Stimulated activated CD4-positive, alpha-beta T cell treated with anti-CD3 and anti-CD28 coated beads, Interleukin-1b, Interleukin-23, amount 100 ng/mL, for 48 hours (primary cell): ENCODE measurements at places on chromosomes 16 and 17.

DNA sequence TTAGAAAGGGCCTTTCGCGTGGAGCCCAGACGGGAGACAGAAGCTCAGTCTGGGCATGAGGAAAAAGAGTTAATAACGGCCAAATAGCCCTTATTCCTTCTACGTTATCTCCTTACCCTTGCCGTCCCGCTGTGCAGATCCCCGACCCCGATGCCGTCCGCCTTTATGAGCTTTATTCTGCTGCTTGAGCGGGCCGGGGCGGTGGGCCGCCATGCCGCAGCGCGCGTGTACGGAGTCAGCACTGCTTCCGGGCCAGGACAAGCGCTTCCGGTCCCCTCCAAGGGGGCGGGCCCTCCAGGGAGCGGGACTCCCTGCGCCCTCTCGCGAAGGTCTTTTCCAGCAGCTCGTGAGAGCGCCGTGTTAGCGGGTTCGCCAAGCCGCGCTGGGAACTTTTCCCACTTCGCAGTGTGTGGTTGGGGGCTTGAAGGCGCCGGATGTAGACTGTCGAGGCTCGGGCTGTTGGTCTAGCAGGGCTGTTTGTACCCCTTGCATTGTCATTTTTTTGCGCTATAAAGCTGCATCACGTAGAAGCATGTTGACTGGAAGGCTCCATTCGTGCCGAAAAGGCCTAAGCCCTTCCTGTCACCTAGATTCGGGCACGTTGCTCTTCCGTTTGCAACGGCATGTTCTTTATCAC lies at the start of gene TSR1:
Gene TSR1, minus strand, starts transcription at position 243 of the 637 bp plus-strand sequence. Its CDS starts 30 bp downstream, at position 213.
- peak; percentile 91 for DNase-seq

DNA sequence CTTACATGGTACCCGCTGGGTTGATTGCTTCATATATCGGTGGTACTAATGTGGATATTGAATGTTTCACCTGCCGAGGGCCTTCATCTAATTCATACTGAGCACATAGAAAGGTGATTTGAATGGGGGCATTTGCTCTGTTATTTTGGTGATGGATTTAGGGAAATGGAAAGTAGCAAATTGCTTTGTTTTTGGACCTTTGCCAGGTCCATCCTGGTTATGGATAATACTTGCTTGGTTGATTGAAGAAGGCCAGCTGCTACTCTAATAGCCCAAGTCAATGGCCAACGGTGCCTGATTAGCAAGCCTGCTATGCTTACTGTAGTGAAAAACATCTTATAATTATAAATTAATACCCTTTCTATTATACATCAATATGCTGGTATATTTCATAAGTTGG lies 253.6 kb downstream of the CDH13 start:
- no peak for DNase-seq

DNA sequence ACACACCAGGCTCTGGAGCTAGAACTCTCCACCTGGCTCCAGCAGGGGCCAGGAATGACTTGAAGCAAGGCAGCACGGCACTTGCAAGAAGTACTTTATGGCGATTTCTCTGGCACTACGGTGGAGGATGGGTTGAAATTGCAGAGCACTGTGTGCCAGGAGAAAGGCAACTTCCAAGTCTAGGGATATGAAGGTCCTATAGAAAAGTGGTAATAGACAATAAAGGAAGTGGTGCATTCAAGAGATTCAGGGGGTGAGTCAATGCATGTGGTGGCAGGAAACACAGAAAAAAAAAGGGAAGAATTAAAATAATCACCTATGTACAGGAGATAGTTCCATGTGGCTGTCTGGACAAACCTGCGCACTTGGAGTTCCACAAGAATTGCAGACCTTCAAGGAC lies 240.3 kb upstream of the DYNLRB2 start:
- no peak for DNase-seq

DNA sequence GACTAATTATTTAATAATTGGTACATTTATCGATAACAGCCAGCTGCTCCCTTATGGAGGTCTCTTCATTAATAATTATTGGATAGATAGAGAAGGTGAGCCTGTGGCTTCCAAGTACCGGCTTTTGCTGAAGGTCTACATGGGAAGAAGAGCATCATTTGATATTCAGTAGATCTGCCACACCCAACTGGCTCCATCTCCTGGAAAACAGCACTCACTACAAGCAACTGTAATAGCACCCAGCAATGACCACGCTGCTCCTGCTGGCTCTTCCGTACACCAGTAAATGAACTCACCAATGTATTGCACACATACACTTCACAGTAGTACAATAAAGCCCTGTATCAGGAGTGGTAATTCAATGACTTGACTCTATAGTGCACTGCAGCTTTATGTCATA lies 19.5 kb downstream of the MARVELD3 start:
- no peak for DNase-seq

- DNase-seq: no peak
Measured at GRCh38 chr17:75872434-75873351, 5.7 kb downstream of the TRIM47 start.

GRCh38 chr17:42050393-42051012 lies at the start of gene C17orf113:
Gene C17orf113, minus strand, starts transcription at chr17:42050601. Its CDS starts 7,225 bp downstream, at chr17:42043376.
- DNase-seq: peak; percentile 16

DNA sequence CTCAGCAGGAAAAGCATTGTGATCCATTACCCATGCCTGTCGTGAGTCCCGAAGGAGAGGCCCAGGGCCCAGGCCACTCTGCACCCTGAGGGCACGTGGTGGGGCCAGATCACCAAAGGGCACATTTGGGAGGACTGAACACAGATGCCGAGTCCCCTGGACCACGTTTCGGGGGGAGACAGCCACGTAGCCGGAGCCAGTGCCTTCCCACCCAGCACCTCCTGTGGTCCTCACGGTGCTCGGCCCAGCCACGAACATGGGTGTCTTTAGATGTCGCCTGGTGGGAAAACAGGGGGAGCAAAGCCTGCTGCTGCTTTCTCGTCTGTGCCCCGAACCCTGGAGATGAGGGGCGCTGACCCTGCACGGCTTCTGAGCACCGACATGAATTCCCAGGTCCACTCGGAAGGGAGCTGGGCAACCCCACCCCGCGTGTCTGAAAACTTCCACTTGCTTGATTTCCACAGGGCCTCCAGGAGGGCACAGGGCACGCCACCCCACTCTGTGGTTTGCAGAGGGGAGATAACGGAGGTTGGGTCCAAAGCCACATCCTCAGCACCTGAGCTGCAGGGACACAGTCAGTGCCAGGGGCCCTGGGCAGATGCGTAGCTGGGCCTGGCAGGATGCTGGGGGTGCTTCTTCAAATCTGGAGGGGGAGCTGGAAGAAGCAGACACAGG lies 14.4 kb downstream of the CBFA2T3 start:
- DNase-seq: no peak

GRCh38 chr17:27319541-27320221 lies 25.8 kb downstream of the WSB1 start:
- DNase-seq: no peak

GRCh38 chr17:60354223-60354622 lies 37.7 kb downstream of the USP32 start:
- DNase-seq: no peak

- no peak for DNase-seq
Measured at GRCh38 chr16:22282254-22282892, 14.8 kb upstream of the POLR3E start.

DNA sequence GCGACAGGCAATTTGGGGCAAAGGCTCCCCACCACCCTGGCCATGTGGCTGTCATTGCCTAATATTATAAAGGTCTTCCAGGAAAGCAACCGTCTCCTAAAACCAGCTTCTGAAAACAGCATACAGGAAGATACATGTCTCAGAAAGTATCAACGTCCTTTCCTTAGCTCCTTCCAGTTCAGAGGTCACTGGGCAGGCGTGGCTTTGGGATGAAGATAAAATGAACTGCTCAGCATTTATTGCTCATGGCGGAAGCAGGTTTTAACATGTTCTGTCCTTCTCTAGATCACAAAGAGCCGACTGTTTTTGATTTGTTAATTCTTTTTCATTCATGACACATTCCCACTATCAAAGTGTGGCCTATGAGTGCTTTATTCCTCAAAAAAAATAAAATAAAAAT lies 8.0 kb downstream of the CFAP20 start:
- DNase-seq: no peak

- DNase-seq: no peak
Measured at GRCh38 chr17:41067281-41067680, 1.6 kb upstream of the KRTAP2-4 start.

DNA sequence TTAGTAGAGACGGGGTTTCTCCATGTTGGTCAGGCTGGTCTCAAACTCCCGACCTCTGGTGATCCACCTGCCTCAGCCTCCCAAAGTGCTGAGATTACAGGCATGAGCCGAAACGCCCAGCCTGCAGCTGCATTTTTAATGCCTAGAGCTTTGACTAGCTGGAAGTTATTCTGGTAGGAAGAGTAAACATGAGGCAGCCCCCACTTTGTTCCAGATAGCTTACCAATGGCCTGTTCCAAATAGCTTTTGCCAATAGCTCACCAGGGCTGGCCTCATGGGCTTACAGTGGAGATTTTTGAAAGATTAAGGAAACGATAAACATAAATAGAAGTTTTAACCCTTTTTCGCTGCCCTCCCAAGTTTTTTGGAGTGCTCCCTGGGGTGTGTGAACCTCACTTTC lies 9.8 kb downstream of the TRPV2 start:
- DNase-seq: no peak

- no peak for DNase-seq
Measured at GRCh38 chr16:56684256-56684925, 2.1 kb downstream of the MT1X start.

DNA sequence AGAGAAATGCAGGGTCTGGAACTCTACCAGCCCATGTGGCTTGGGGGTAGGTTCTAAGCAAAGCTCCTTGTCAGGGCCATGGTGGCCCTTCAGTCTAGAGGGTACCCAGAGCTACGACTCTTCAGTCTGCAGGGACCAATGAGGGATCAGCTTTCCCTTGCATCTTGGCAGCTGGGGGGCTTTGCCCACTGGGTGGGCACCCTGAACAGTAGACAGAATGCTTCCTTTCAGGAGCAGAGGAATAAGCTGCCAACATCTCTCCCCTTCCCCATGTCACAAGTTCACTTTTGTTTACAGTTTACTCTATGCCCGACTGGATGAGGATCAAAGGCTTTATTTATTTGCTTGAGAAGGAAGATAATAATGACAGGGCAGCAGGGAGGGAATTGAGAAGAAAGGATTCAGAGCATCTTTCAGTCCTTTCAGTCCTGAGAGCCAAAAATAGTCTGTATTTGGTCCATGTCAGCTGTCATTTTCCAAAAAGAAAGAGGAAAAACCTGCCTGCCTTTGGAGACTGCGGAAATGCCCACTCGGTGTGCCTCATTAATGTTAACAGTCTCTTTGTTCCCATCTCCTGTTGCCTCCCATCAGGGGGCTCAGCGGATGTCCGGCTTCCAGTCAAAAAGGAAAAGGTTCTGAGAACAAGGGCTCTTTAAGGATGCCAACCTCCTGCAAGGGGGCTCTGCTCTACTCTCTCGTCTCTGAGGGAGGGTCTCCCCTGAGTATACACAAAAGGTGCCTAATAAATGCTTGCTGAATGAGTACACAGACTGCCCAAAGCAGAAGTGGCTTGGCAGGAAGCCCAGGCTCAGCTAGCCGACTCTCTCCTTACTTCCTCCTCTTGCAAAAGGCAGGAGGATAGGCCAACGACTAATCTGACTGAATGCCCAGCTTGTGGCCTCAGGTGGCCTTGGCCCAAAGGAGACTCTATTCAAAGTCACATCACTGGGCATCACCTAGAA lies 17.1 kb downstream of the TRAF4 start:
- DNase-seq: no peak

DNA sequence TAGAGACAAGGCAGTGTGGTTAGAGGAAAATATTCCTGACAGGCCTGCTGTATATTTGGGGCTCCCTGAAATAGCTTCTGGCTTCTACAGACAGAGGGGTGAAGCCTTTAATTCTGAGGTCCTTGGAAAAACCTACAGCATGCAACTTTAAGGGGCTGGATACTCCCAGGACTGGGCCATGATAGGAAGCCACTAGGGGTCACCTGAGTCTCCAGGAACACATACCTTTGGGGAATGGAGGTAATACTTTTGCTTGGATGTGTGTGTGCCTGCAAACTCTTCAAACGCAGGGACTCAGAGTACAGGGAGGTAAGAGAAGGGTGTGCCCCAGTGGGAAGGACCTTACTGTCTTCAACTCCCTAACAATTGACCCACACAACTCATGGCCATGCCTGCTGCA lies 4.1 kb downstream of the ASIC2 start:
- no peak for DNase-seq

DNA sequence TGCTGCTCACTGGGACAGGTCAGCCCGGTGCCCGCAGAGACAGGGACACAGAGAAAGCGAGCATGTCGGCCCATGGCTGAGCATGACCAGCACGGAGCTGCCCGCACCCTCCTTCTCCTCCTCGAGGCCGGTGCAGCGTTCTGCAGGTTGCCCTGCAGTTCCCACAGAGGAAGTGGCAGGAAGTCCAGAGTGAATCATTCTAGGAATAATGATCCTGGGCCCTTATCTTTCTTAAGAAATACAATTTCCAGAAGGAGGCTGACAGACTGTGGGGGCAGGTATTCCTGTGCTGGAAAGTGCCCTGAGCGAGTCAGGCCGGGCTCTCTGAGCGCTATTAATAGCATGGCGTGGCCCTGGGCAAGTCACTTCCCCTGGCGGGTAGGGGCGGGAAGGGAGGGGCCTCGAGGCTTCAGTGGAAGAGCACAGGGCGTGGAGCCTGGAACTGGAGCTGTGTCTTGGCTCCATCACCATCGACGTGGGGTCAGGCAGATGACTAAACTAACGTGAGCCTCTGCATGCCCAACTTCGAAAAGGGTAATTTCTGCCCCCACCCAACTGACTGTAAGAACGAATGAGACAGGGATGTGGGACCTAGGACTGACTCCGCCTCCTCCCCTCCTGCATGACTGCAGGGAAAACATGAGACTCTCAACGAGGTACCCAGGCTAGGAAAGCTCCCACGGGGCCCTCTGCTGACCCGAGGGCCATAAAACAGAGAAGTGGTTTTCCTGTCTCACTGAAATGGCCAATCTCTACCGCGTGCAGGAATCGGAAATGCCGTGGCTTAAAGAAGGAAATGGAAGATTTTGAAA lies 9.8 kb downstream of the TMEM204 start:
- DNase-seq: peak; percentile 84

DNA sequence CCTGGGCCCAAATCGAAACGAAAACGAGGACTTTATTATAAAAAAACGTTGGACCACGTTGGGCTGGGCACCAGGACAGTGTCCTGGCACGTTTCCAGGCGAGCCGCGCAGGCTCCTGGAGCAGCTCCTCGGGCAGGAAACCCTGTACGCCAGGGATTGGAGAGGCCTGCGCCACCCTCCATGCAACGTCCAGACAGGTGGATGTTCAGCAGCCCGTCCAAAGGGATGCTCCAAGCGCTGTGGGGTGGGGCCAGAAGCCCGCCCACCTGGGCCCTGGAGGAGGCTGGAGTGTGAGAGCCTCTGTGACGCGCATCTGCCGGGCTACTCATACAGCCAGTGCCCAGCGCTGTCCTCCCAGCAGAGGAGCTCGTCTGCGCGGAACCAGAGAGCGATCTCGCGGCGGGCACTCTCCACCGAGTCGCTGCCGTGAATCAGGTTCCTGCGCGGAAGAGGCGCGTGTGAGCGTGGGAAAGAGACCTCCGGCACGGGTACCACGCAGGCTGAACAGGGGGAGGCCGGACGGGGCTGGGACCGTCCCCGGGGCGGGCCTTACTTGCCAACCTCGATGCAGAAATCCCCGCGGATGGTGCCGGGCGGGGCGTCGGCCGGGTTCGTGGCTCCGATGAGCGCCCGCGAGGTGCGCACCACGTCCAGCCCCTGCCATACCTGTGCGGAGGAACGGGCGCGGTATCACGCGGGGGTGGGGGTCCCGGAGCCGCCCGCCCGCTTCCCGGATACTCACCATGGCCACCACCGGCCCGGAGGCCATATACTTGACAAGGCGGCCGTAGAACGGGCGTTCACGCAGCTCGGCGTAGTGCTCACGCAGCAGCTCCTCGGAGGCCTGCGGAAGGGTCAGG lies 785 bp downstream of the NME3 start:
- peak; percentile 49 for DNase-seq

GRCh38 chr17:41635121-41636097 lies 11.0 kb upstream of the KRT17 start:
- DNase-seq: no peak
